ENCODE measurements at places on chromosomes 3 and 15.

DNA sequence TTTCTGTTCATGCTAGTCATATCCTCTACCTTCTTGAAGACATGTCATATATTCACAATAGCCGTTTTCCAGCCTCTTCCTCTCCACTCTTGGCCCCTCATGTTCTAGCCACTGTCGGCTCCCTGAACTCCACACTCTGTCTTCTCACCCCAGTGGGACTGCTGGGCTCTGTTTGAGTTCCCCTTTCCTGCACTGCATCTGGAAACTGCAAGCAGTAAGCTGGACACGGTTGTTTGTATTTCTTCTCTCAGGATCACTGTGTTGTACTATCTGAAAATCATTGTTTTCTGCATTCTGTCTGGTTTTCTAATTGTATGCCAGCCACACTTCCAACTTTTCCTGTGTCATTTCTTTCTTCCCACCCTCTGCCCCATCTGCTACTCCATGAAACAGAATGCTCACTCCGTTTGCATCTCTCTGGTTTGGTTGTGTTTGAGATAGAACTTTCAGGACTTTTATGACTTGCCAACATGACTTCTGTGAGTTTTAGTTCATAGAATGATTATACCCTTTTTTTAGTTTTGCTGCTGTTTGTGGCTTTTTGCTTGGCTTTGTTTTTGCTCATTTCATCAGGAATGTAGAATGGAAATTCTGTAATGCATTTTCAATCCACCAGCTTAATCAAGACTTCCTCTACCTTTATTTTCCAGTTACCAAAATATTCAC lies 192.3 kb downstream of the PLCL2 start:
- DNase-seq = no peak

DNA sequence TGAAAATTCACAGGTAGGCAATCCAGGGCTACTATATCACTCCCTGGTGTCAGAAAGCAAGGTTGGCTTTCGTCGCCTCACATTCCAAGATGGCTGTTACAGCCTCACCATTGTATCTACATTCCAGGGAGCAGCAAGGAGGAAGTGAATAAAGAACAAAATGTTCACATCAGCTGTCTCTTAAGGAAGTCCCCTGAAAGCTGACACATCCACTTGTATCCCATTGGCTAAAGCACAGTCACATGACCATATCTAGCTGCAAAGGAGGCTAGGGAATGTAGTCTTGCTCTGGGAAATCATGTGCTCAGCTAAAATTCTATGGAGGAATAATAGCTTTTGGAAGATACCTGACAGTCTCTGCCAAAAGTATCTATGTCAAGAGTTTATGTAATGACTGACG lies 12.8 kb upstream of the GATA2 start:
- DNase-seq = no peak

GRCh38 chr15:69346112-69346511 lies 47.4 kb downstream of the PAQR5 start:
- DNase-seq = no peak

DNA sequence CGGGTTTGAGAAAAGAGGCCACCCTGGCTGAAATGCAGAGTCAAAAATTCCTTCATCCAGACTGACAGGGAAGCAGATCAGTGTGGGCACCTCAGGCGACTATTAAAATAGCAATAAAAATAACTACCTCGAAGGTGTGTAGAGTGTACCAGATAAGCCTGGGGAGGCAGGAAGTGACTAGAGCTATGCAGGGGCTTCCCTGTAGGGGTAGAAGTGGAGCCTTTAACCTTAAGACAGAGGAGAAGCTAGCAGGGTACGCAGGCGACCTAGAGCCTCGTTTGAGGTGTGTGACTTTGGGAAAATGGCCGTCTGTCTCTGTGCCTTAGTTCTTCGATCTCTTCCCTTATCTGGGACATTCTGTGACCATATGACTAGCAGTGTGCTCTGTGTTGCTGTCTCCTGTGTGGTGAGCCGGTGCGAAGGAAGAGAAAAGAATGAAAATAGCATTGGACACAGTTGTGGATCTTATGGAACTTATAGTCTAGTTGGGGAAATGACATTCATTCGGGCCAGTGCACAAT lies 17.6 kb downstream of the BHLHE40 start:
- DNase-seq = no peak

GRCh38 chr3:183823963-183824362 lies 1.4 kb downstream of the MAP6D1 start:
- no peak for DNase-seq

- DNase-seq = no peak
Observed at GRCh38 chr3:16012086-16012485, 162.4 kb upstream of the GALNT15 start.

DNA sequence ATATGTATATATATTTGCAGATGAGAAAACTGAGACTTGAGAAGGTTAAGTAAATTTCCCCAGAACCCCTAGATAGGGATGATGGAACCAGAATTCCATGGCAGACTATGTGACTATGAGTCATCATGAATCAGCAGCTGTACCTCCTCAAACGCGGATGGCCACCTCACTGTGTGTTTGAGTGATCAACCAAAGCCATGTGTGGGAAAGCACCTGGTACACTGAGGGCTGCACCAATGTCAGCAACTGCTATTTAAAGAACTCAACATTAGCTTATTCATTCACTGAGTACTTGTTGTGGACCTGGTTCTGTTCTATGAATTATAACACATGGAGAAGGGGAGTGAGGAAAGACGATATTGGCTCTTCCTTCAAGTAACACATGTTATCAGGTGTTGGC lies 377.0 kb downstream of the GAP43 start:
- no peak for DNase-seq

DNA sequence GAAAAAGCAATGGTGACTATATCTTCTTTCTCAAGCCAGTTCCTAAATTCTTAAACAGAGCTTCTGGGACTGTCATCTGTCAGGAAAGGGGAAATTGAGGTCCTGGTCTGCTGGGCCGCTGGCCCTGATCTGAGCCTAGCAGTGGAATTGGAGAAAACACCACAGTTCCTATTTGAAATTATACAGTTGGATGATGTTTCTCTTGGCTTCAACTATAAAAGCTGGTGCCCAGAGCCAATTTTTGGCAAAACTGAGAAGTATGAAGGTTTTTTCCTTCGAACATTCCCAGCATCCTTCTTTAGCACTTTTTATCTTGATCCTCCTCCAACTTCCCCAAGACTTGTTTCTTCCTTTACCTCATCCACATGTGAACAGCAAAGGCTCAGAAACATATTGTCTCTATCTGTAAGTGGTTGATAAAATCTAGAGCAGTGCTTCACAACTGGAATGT lies 83.9 kb downstream of the CD47 start:
- DNase-seq = no peak

DNA sequence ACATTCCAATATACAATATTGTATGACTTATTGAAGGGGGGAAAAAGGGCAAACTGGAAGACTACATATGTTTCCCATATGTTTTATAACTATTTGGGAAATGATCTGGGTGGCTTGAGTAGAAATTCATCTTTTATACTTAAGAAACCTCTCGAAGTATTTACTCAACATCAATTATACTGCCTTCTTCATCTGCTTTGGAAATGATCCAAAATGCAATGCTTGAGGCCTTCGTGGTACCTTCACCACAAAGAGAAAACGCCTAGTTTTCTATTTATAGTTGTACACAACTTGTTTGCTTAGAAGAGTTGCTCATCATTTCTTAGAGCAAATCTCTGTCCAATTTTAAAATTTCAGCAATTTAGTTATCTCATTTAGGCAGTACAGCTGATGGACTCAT lies 18.8 kb downstream of the ACKR4 start:
- DNase-seq = no peak

DNA sequence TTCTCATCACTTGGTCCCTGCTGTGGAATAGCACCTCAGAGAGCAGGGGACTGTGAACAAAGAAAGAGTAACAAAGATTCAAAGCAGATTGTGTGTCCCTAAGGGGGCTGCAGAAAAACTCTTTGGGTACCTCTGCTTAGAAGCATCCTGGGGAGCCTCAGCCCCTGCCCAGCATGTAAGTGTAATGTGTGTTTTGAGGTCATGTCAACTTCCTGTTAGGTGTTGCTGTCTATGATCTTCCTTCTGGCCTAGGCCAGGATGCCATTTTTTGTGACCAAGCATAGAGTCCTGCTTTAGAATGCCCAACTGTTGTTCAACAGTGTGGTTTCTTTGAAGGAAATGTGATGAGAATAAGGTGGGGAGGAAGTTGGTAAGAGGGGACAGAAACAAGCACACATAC lies 77.1 kb upstream of the BCL6 start:
- DNase-seq = no peak

Measured in stimulated activated CD4-positive, alpha-beta T cell treated with anti-CD3 and anti-CD28 coated beads, TNF-alpha, amount 100 ng/mL, for 48 hours (primary cell).